Common myeloid progenitor, CD34-positive (primary cell): ENCODE measurements at places on chromosomes 2 and 18.
A peak's percentile ranks its signal among the peaks of the same experiment; 100 is the strongest.

- no peak overlapping the region for H3K27ac ChIP-seq
- DNase-seq, result no peak
- no peaks in the 10 kb centered on the region for H3K27me3 ChIP-seq
- H3K4me1 ChIP-seq, result no peaks in the 10 kb centered on the region
- no peak overlapping the region for H3K4me3 ChIP-seq
- no peaks in the 10 kb centered on the region for H3K36me3 ChIP-seq
These were observed 31.8 kb upstream of the KCNE4 start for GRCh38 chr2:223019987-223020717.

DNA sequence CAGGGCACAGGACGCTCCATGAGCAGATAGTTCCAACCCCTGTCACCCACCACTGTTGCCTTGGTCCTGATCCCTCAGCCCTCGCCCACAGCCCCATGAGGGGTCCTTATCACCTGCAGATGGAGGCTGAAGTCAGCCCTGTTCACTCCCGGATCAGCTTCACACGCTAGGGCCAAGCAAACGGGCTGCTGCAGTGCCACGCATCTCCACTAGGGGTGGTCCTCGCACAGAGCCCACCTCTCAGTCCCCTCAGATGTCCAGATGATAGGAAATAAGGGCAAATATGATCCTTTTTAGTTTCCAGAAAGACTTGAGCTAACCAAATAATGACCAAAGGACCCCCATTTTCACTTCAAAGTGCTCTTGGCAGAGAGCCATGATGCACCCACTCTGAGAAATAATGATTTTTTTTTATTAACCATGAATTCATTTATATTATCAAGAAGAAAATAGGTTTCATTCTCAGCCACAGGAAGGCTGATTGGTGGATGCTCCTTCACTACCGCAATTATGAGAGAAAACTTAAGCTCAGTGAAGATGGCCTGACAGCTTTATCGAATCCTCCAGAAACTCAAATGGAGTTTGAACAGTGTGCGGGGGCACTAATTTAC is 71.9 kb upstream of the KLHL29 start:
- H3K4me1 ChIP-seq, result no peaks in the 10 kb centered on the region
- no peak overlapping the region for H3K27ac ChIP-seq
- H3K36me3 ChIP-seq, result no peaks in the 10 kb centered on the region
- H3K4me3 ChIP-seq, result no peak overlapping the region
- peak; percentile 54 for DNase-seq

DNA sequence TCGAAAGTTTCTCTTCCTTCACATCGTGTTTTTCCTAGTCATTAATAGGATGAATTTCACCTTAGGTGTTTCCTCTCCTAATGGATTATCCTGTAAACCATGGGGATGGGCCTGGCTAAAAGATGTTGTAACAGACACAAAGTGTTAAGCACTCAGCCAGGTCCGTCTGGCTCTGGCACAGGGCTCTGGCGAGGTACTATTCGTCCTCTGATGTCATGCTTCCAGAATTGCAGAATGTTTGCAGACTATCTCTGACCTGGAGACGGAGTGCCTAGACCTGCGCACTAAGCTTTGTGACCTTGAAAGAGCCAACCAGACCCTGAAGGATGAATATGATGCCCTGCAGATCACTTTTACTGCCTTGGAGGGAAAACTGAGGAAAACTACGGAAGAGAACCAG is 13.2 kb downstream of the ATG16L1 start:
- no peak for DNase-seq
- no peak overlapping the region for H3K27ac ChIP-seq
- H3K27me3 ChIP-seq, result no peaks in the 10 kb centered on the region
- peaks cover 7% of the 10 kb centered on the region for H3K4me1 ChIP-seq
- peaks cover 77% of the 10 kb centered on the region for H3K36me3 ChIP-seq
- no peak overlapping the region for H3K4me3 ChIP-seq

GRCh38 chr2:12176623-12177454 is 430.4 kb downstream of the LPIN1 start:
- H3K27ac ChIP-seq, result peak overlapping the region; percentile 44
- H3K36me3 ChIP-seq, result no peaks in the 10 kb centered on the region

- H3K27ac ChIP-seq, result no peak overlapping the region
- H3K36me3 ChIP-seq, result no peaks in the 10 kb centered on the region
- H3K4me1 ChIP-seq, result peaks cover 12% of the 10 kb centered on the region
- H3K4me3 ChIP-seq, result no peak overlapping the region
- no peak for DNase-seq
- no peaks in the 10 kb centered on the region for H3K27me3 ChIP-seq
These were observed 104.0 kb downstream of the HIBCH start for GRCh38 chr2:190215620-190216019.

GRCh38 chr2:190320696-190321095 is 1.1 kb upstream of the HIBCH start:
- peak overlapping the region; percentile 16 for H3K27ac ChIP-seq
- H3K4me1 ChIP-seq, result peaks cover 13% of the 10 kb centered on the region
- H3K27me3 ChIP-seq, result no peaks in the 10 kb centered on the region

- peaks cover 16% of the 10 kb centered on the region for H3K36me3 ChIP-seq
- peaks cover 21% of the 10 kb centered on the region for H3K4me1 ChIP-seq
- no peak for DNase-seq
- H3K27me3 ChIP-seq, result no peaks in the 10 kb centered on the region
- peak overlapping the region; percentile 77 for H3K4me3 ChIP-seq
These were observed 616 bp upstream of the TAF1B start for GRCh38 chr2:9842487-9843228.

GRCh38 chr18:24090876-24091275 is 48.0 kb upstream of the CABYR start:
- no peaks in the 10 kb centered on the region for H3K4me1 ChIP-seq
- DNase-seq, result no peak
- H3K27me3 ChIP-seq, result no peaks in the 10 kb centered on the region
- peaks cover 12% of the 10 kb centered on the region for H3K36me3 ChIP-seq

DNA sequence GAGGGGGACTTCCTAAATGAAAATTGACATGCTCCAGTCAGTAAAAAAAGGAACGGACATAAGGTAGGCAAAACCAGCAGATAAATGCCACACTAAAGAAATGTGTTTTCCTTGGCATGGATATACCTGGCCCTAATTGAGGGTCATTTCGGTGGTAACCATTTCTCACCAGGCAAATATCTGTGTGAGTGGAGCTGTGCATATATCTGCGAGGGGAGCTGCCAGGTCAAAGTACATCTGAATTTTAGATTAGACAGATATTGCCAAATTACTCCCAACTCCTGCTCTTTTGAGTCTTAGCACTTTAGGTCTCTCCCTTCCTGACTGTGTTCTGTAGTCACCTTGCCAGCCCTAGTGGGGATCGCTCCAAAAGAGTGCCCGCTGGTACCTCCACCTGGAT is 204.2 kb downstream of the SH3BP4 start:
- DNase-seq, result no peak
- H3K27ac ChIP-seq, result no peak overlapping the region
- H3K36me3 ChIP-seq, result no peaks in the 10 kb centered on the region

DNA sequence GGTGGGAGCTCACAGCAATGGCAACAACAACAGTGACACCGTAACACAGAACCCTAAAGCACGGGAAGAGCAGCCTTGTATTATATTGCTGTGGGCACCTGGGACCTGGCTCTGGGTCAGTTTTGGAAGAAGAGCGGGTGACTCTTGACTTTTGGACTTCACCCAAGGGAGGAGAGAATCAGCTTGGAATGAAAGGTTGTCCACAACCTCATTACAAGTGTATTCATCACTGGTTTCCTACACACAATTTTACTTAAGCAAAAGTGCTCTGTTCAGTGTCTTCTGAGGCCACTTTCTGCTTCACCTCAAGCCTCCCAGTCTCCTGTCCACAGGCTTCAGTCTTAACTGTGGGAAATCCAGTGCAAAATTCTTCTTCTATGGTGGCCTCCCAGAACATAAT is 263.8 kb downstream of the KCNE4 start:
- H3K4me3 ChIP-seq, result no peak overlapping the region
- no peak for DNase-seq
- no peak overlapping the region for H3K27ac ChIP-seq
- no peaks in the 10 kb centered on the region for H3K4me1 ChIP-seq

DNA sequence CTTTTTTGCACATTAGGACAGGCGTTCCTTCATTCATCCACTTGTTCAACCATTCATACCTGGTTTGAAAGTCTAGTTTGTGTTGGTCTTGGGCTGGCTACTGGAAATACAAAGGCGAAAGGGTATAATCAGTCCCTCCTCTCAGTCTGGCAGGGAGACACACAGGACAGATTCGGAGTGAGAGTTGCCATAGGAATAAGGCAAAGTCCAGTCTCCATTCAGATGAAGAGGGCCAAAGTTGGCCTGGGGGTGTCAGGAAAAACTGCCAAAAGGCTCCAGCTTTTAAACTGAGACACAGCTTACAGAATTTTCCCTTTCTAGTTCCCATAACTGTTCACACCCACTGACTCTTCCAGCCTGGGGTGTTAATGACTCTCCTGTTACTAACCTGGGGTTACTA is 96.3 kb upstream of the AQP4 start:
- no peaks in the 10 kb centered on the region for H3K4me1 ChIP-seq
- no peak for DNase-seq
- H3K27ac ChIP-seq, result no peak overlapping the region
- H3K36me3 ChIP-seq, result no peaks in the 10 kb centered on the region
- no peaks in the 10 kb centered on the region for H3K27me3 ChIP-seq

DNA sequence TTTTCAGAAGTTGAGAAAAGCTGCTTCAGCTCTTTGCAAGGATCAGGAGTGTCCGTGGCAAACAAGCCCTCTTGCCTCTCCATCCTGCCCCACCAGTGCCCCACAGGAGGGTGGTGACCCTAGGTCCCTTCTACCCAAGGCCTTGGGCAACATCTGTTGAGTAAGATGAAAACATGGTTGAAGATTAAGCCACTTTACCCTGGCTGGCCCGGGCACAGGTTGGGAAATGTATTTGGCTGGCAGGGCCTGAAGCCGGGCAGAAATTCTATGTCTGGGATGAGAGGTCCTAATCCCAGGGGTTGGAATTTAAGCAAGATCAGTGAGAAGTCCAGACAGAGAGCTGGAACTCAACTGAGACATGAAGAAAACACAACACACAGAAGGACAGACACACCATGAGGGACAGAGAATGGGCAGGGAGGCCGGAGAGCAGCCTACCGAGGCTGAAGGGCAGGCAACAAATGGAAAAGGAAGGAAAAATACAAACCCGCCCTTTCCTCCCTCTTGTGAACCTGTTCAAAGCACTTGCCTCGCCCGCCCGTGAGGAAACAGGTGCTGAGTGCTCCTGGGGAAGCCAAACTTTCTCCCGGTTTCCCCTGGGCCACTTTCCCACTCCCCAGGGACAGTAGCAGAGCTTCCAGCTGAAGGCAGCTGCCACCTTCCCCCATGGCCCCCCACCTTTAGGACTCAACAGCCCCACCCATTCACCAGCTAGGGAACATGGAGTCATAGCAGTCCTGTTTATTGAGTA is 86.1 kb downstream of the TNS1 start:
- H3K27ac ChIP-seq, result no peak overlapping the region
- DNase-seq, result no peak
- no peaks in the 10 kb centered on the region for H3K36me3 ChIP-seq
- peaks cover 3% of the 10 kb centered on the region for H3K4me1 ChIP-seq
- H3K4me3 ChIP-seq, result no peak overlapping the region
- H3K27me3 ChIP-seq, result no peaks in the 10 kb centered on the region

GRCh38 chr2:8329660-8330622 is 351.9 kb upstream of the ID2 start:
- no peak overlapping the region for H3K27ac ChIP-seq
- no peak overlapping the region for H3K4me3 ChIP-seq
- H3K36me3 ChIP-seq, result no peaks in the 10 kb centered on the region
- peaks cover 35% of the 10 kb centered on the region for H3K4me1 ChIP-seq
- no peaks in the 10 kb centered on the region for H3K27me3 ChIP-seq

- H3K36me3 ChIP-seq, result no peaks in the 10 kb centered on the region
- H3K4me3 ChIP-seq, result no peak overlapping the region
- no peaks in the 10 kb centered on the region for H3K27me3 ChIP-seq
- DNase-seq, result no peak
These were observed 485.4 kb downstream of the PARD3B start for GRCh38 chr2:205030695-205031094.

GRCh38 chr2:236295481-236295880 is 31.3 kb upstream of the ASB18 start:
- H3K4me3 ChIP-seq, result no peak overlapping the region
- DNase-seq, result no peak
- no peaks in the 10 kb centered on the region for H3K27me3 ChIP-seq
- no peak overlapping the region for H3K27ac ChIP-seq
- no peaks in the 10 kb centered on the region for H3K36me3 ChIP-seq

- no peaks in the 10 kb centered on the region for H3K4me1 ChIP-seq
- H3K27ac ChIP-seq, result no peak overlapping the region
- no peak overlapping the region for H3K4me3 ChIP-seq
These were observed 201.0 kb downstream of the PMAIP1 start for GRCh38 chr18:60100778-60101177.

- no peaks in the 10 kb centered on the region for H3K36me3 ChIP-seq
- no peaks in the 10 kb centered on the region for H3K4me1 ChIP-seq
- H3K27me3 ChIP-seq, result no peaks in the 10 kb centered on the region
- no peak for DNase-seq
These were observed 19.3 kb downstream of the RBMS1 start for GRCh38 chr2:160474319-160474645.

GRCh38 chr2:100893392-100894104 is 73.6 kb downstream of the NPAS2 start:
- peaks cover 3% of the 10 kb centered on the region for H3K4me1 ChIP-seq
- H3K4me3 ChIP-seq, result no peak overlapping the region
- H3K36me3 ChIP-seq, result no peaks in the 10 kb centered on the region

- no peak for DNase-seq
- H3K4me3 ChIP-seq, result no peak overlapping the region
- no peaks in the 10 kb centered on the region for H3K27me3 ChIP-seq
- peaks cover 7% of the 10 kb centered on the region for H3K4me1 ChIP-seq
These were observed 127.1 kb downstream of the FMNL2 start for GRCh38 chr2:152462120-152462519.

DNA sequence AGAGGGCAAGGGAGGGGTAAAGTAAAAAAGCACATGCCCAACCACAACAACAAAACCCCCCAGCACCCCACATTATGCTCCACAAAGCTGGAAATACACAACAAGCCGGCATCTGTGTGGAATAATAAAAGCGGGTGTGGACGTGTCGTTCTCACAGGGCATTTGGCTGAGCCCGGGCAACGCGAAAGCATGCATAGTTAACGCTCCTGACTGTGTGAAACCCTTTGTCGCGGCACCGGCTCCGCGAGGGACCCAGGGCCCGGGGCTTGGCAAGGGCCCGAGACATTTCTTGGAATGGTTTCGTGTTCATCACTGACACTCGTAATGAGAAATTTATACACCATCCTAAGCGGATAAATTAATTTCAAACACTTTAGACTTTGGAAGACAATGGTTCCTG is 165.6 kb downstream of the INHBB start:
- H3K27me3 ChIP-seq, result no peaks in the 10 kb centered on the region
- DNase-seq, result no peak
- no peak overlapping the region for H3K27ac ChIP-seq
- no peak overlapping the region for H3K4me3 ChIP-seq

DNA sequence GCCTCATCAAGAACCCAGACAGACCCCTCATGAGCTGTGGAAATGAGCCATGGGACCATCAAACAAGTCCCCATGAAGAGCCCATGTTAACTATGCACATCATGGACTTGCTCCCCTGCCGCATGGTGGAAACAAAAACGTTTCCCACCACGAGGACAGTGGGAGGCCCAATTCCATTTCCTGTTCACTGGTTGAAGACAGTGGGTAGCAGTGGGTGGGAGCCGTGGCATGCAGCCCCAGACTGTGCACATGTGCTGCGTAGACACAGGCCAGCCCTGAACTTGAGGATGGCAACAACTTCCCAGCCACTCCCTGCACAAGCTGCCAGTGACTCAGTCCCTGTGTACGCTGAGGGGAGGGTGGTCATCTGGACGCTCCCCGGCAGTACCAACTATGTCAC is 108.4 kb upstream of the LMAN1 start:
- no peaks in the 10 kb centered on the region for H3K36me3 ChIP-seq
- no peak overlapping the region for H3K4me3 ChIP-seq
- no peak for DNase-seq
- no peaks in the 10 kb centered on the region for H3K27me3 ChIP-seq
- no peak overlapping the region for H3K27ac ChIP-seq
